ENCODE measurements at places on chromosomes 2 and 18.

- DNase-seq, result no peak
Observed at GRCh38 chr18:24128700-24129099, 10.2 kb upstream of the CABYR start.

GRCh38 chr2:5661362-5661761, 30.8 kb upstream of the SOX11 start:
- no peak for DNase-seq

DNA sequence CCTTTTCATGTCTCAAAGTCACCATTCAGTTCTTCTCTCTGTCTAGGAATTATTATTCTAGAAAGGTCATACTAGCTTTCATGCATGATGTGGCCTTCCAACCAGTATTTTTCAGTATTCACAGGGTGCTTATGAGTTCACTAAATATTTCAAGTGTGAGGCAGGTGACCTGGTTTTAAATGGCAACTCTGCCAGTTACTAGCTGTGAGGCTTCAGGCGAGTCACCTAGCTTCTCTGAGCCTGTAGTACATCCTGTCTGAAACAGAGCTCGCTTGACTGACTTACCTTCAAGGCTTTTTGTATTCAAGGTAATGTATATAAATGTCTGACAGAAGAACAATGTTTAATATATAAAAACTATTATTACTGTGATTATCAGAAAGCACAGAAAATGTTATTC, 19.4 kb upstream of the ACVR1 start:
- DNase-seq, result no peak

DNA sequence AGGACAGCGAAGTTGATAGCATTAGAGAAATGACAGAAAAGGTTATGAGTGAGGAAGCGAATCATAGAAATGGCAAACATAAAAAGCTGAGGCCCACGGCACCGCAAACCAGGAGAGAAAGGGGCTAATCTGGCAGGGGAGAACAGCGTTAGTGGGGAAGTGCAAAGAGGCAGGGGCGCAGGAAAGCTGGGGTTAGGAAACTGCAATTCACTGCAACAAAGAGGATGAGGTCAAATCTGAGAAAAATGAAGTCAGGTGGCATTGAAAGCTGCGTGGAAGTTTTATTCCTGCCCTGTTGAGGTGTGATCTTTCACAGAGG, 653 bp upstream of the ABI2 start:
- DNase-seq, result no peak

GRCh38 chr18:61554117-61554776, 221.0 kb downstream of the CDH20 start:
- DNase-seq, result no peak

DNA sequence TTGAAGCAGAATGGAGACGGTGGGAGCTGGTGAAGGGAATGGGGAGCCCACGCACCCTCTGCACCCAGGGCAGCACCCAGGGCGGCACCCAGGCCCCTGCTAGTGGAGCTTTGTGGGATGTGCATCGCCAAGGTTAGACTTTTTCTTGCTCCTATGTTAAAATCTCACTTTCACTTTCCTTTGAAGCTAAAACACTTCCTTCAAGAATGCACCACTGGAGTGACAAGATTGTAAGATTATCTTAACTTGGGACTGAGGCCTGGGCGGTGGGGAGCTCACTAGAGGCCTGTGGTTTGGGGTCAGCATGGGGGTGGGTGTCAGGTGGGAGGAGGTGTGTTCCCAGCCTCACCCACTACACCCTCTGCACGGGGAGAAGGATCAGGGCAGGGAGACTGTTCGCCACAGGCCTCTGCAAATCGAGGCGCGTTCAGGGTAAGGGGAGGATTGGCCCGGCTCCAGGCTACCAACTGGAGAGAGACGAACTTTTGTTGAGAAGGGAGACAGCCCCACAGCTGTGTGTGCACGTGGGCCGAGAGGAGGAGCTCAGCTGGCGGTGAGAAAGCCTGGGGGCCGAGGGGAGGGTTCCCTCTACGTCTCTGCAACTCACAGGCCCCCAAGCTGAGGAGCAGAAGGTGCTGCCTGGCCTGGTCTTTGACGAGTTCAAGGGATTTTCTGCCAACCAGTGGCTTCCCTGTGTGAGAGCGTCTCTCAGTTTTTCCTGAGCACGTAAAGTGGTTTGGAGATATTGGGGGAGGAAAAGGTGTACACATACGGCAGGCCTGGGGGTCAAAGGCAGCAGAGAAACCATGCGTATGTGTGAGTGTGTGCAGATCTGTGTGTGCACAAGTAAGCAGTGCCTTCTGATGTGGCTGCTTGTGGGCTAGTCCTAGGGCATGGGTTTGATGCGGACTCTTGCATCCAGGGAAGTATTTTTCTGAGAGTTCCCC, 147.7 kb downstream of the KLHL29 start:
- no peak for DNase-seq

DNA sequence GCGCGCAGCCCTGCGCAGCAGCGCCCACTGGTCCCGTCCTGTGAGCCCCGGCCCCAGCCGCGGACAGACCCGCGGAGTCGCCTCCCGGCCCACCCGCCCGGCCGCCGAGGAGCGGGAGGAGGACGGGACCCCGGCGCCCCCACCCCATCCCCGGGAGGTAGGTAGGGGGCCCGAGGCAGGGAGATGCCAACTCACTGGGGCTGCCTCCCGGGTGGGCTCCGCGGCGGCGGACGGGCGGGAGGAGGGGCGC, 160 bp downstream of the SPTBN1 start:
- DNase-seq, result no peak

GRCh38 chr2:240532031-240532775, 25.6 kb downstream of the ANKMY1 start:
- DNase-seq, result no peak

GRCh38 chr2:143193121-143193520, 63.9 kb downstream of the ARHGAP15 start:
- no peak for DNase-seq

GRCh38 chr2:140526575-140526974, 1604.2 kb downstream of the LRP1B start:
- DNase-seq, result no peak

DNA sequence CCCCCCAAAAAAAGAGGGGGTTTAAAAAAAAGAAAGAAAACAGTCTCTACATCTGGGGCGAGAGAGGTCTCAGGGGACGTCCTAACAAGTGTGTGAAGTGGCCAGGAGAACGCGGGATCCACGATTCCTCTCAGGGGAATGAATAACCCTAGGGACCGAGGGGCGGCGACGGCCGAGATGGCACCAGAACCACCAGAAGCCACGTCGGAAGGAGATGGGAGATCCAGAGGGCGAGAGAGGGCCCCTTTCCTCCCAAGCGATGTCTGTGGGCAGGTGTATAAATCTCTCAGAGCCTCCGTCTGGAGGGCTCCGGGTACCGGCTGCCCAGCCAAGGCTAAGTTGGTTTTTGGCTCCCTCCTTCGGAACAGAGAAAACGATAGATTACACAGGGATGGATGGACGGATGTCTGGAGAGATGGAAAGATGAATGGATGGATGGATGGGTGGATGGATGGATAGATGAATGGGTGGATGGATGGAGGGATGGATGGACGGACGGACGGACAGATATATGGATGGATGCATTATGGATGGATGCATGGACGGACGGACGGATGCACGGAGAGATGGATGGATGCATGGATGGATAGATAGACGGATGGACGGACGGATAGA, 1.7 kb downstream of the EPHA4 start:
- DNase-seq, result no peak

DNA sequence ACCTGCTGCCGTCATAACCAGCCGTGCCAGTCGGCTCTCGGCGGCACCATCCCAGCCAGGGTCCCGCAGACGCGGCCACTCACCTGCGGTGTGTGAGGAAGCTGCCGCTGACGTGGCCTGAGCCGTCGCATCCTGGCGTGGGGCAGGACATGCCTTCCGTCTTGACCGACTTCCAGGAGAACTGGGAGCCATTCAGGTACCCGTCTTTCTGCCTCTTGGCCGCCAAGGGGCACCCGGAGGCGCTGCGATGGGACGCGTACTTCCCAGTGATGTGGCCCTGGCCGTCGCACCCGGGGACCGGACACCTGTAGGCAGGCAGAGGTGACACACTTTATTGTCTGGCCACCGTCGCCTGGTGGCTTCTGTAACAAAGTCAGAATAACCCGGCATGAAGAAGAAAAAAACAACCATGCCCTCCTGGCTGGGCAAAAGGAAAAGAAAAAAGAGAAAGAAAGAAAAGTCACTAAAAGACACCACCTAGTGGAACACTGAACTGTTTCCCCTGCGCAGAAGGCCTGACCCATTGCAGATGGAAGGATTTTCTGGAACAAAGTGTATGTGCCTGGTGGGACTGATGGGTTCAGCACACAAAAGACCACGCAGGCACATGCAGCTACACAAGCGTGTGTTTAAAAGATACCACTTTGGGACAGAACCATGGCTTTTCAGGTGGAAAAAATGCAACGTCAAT, 94.9 kb upstream of the PXDN start:
- DNase-seq, result no peak

GRCh38 chr2:134407154-134407890, 153.4 kb downstream of the MGAT5 start:
- DNase-seq, result no peak

- DNase-seq, result no peak
Observed at GRCh38 chr2:29920631-29921559, 491 bp downstream of the ALK start.

GRCh38 chr18:77092104-77093066, 40.2 kb downstream of the MBP start:
- DNase-seq, result no peak

GRCh38 chr18:3494245-3494526, 44.2 kb downstream of the TGIF1 start:
- no peak for DNase-seq

- DNase-seq, result no peak
Observed at GRCh38 chr2:150781142-150781541, 293.7 kb upstream of the RND3 start.

DNA sequence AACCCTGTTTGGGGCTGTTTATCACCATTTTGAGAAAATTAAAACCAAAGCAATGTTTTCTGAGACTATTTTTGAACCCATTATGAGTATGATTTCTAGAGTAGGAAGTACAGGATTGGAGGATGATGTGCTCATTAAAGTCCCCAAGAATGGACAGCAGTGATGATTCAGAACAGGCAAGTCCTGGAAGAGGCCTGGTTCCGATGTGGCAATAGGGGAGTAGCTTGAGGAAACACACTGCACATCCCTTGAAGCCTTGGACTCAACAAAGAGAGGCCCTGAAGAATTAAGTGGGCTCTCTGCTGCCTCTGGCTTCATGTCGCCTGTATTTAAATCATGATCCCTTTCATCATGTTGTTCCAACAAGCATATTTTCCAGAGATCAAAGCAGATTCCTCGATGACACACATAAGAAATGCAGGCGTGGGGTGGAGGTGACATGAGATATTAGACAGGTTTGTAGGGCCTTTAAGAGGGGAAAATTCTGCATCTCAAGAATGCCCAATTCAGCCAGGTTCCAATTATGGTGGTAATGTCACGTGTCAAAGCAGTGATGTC, 242.2 kb downstream of the FHOD3 start:
- no peak for DNase-seq

GRCh38 chr18:68916734-68917133, 118.9 kb downstream of the CCDC102B start:
- no peak for DNase-seq

GRCh38 chr18:74869904-74870863, 272.5 kb downstream of the ZNF407 start:
- no peak for DNase-seq

Data from tibial nerve (tissue), 4 donors.